ENCODE measurements at places on chromosomes 12 and 14.

- DNase-seq, result no peak
Measured at GRCh38 chr14:89231426-89232113, 185.5 kb downstream of the FOXN3 start.

DNA sequence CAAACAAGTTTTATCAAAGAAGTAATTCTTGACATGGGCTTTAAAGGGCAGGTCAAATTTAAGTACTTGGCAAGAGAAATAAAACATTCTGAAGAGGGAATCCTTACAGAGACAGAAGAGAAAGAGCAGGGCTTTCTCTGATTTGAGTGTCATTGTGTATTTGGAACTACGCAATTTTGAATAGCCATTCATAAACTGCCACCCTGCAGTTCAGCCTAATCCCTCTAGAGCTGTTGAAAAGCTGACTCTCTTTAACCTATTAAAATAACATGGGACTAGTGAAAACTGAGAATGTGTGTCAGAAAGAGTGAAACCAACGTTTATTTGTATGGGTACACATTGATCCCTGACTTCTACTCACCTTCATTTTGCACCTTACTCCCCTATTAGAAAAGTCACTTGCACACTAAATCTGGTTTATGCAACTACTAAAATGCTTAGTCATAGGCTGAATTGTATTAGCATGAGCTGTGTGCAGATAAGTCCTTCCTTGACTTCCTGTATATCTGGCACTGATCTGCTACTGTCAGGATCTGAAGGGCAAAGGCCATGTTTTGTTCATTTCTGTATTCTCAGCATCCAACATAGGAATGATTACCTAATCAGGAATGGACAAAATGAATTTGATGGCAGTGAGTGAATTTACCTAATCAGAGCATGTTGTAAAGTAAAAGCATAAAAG is 458.9 kb downstream of the NOVA1 start:
- DNase-seq, result no peak

DNA sequence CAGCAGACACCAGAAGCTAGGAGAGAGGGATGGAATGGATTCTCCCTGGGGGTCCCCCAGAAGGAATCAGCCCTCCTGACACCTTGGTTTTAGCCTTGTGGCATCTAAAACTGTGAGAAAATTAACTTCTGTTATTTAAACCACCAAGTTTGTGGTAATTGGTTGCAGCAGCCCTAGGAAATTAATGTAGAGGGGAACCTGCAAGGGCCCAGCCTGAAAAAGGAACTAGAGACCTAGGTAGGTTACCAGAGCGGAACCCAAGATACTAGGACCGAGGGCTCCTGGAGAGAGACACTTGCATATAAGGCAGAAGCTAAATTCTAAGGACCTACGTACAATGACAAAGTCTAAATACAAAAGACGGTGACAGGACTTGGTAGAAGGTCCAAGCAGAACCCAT is 8.1 kb upstream of the DENND5B start:
- no peak for DNase-seq

DNA sequence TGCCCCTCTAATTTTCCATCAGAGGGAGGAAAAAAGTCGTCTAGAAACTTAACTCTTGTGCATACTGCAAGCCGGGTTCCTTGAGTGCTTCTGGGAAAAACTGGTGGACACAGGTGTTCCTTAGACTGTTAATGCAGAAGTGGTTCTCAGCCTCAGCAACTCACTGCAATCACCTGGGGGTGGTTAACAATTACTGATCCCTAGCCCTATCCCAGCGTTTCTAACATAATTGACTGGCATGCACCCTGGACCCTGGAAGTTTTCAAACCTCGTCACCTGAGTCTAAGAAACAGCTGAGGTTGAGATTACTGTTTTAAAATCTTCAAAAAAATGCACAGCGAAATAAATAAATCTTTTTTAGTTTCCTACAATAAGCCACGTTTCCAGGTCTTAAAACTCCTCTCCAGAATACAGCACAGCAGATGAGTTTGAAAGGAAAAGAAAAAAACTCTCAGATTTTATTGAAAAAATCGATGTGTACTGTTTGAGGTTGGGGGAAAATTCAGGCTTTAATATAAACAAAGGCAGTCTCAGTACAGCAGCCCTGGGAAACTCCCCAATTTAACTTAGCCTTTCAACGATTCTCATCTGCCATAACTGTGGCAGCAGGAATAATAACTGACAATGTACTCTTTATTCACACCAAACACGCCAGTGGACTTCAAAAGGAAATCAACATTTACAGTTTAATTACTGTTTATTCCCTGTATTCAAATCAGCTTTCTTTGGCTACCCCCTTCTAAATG is 45.4 kb downstream of the PHLDA1 start:
- no peak for DNase-seq

- no peak for DNase-seq
Measured at GRCh38 chr14:94307410-94307992, 14.4 kb upstream of the SERPINA10 start.

GRCh38 chr12:12811343-12811742 is 1.8 kb upstream of the DDX47 start:
- no peak for DNase-seq

- DNase-seq, result no peak
Measured at GRCh38 chr12:91316907-91317269, 134.3 kb upstream of the DCN start.

- no peak for DNase-seq
Measured at GRCh38 chr12:125470838-125471783, 405.9 kb downstream of the AACS start.

DNA sequence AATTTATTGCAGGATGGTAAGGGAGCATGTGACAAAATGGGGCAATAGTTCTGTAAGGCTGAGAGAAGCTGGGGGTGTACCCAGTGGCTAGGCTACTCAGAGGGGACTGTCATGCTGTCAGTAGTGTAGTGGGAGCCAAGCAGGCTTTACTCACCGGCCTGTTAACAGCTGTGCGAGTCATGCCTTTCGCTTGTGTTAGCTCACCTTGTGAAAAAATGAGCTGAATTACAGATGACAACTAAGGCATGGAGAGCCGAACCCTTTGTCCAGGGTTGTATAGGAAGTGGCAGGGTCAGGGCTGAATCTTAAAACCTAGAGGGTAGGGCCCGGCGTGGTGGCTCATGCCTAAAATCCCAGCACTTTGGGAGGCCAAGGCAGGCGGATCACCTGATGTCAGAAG is 37.9 kb downstream of the SH2B3 start:
- DNase-seq, result no peak

- DNase-seq, result no peak
Measured at GRCh38 chr12:24902511-24903328, 46.2 kb downstream of the BCAT1 start.

- DNase-seq, result no peak
Measured at GRCh38 chr14:23421594-23421993, 13.5 kb upstream of the MYH6 start.

DNA sequence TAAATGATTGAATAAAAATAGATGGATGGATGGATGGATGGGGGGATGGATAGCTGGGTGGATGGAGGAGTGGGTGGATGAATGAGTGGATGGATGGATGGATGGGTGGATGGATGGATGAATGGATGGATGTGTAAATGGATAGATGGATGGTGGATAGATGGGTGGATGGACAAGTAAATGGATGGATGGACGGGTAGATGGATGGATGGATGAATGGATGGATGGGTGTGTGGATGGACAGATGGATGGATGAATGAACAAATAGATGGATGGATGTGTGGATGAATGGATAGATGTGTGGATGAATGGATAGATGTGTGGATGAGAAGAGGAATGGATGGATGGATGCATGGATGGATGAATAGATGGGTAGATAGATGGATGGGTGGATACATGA is 490.8 kb downstream of the VRK1 start:
- DNase-seq, result no peak

DNA sequence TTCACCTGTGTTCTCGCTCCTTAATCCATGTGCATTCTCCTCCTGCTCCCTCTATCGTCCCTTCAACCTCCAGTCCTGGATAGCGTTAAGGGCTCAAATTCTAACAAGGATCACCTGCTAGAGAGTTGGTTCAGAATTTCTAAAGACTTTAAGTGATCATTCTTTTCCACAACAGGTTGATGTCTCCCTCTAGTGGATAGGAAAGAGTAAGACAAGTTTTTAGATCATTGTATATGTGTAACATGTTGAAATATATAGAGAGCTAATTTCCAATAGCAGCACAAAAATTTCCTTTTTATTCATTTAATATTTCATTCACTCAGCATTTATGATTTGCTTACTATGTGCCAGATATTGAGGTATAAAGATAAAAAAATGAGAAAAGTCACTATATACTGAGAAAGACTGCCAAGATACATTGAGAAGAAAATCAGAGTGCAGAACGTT is 9.3 kb upstream of the ESR2 start:
- no peak for DNase-seq

- DNase-seq, result no peak
Measured at GRCh38 chr14:20486684-20487395, 17.6 kb downstream of the PNP start.

DNA sequence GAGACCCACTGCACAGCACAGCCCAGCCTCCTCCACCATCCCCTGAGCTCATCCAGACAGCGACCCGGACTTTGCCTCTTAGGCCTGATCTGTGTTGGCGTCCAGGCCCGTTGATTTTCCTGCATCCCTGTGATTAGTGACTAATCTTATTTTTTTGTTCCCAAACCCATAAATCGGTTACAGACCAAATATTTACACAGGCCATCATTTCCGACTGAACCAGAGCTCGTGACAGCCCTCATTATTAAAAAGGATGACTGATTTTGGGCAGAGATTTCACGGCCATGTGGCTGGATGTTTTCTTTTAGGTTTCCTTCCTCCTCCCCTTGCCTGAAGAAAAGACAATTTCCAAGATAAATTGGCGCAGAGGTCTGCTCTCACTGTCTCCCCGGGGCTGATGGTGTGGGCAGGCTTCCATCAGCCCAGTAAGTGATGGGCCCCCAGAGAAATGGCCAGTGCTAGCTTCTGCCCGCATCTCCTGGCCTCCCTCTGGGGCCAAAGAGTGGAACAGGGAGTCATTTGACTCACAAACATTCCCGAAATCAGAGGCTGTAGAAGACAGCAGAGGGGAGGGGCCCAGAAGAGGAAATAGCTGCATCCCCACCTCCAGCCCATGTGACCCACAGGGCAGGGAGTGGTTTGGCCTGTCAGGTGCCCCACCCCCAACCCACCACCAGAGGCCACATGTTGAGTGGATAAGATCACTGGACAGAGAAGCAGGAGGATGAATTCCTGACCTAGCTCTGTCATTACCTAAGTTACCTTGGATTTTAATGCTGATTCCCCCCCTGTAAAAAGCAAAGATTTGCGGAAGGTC is 283.5 kb downstream of the KSR2 start:
- peak; percentile 3 for DNase-seq

DNA sequence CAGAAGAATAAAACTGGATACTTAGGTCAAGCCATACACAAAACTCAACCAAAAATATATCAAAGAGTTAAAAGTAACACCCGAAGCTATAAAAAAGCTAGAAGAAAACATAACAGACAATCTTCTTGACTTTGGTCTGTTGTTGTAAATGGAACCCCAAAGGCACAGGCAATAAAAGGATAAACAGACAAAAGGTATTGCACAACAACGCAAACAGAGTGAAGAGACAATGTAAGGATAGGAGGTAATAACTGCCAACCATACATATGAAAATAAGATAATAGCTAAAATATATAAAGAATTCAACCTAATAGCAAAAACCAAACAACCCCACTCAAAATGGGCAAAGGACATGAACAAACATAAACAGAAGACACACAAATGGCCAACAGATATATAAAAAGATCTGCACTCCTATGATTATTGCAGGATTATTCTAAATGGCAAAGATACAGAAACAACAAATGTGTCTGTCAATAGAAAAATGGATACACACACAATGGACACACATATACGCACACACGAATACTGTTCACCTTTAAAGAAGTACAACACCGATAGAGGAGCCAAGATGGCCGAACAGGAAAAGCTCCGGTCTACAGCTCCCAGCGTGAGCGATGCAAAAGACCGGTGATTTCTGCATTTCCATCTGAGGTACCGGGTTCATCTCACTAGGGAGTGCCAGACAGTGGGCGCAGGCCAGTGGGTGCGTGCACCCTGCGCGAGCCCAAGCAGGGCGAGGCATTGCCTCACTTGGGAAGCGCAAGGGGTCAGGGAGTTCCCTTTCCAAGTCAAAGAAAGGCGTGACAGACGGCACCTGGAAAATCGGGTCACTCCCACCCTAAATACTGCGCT is 1137.1 kb downstream of the FSCB start:
- no peak for DNase-seq

DNA sequence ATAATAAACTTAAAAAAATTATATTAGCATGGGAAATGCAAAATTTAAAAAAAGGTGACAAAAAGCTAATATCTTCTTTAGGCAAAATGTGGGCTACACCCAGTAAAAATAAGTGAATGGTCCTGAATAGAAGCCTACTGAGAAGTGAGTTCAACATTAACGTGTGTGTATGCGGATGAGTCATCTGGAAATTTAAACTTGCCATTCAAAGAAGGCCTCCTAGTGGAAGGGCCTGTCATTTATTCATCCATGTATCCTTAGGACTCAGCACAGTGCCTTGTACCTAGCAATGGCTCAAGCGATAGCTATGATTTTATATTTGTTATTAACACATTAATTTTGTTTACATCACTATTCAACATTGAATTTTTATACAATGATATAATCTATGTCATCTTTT is 226.2 kb downstream of the NUBPL start:
- no peak for DNase-seq

- no peak for DNase-seq
Measured at GRCh38 chr12:119836781-119837180, 40.3 kb downstream of the CIT start.

DNA sequence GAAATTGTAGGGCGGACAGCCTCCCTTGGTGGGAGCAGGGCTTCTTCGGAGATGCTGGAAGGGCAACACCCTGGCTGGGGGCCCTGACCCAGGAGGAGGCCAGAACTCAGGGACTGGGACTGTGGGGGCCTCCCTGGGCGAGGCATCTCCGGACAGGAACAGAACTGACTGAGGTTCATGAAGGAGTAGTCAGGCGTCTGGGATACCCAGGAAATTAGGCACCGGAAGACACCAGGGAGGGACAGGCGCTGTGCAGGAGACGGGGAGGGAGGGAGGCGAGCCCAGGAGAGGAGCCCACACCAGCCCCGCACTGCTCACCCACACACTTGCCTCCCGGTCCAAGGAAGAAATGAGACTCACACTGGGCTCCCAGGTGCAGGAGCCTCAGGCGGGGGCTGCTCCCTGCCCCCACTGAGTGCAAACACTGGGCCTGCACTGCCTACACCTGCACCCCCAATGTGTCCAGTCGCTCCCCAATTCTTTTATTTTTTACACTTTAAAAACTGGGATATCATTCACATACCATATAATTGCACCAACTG is 262.6 kb upstream of the SFSWAP start:
- DNase-seq, result no peak

GRCh38 chr12:121939992-121940766 is 21.8 kb downstream of the CFAP251 start:
- no peak for DNase-seq
